ENCODE measurements at places on chromosomes 16 and 17.

DNA sequence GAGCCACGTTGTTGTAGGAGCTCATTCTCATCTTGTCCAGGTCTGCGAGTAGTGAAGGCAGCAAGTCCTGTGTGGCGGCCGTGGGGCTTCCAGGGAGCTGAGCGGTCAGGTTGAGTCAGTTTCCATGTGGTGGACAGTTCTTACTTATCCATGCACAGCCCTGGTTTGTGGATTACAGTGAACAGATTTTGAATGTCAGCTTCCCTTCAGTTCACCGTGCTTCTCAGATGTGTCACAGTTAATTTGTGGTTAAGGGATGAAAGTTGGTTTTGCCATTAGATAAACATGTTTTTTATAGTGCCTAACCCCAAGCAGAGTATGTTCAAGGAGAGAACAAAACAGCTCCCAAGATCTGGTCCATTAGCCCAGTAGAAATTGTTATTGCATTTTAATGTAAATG lies 103.1 kb downstream of the RPTOR start:
- no peak for DNase-seq

DNA sequence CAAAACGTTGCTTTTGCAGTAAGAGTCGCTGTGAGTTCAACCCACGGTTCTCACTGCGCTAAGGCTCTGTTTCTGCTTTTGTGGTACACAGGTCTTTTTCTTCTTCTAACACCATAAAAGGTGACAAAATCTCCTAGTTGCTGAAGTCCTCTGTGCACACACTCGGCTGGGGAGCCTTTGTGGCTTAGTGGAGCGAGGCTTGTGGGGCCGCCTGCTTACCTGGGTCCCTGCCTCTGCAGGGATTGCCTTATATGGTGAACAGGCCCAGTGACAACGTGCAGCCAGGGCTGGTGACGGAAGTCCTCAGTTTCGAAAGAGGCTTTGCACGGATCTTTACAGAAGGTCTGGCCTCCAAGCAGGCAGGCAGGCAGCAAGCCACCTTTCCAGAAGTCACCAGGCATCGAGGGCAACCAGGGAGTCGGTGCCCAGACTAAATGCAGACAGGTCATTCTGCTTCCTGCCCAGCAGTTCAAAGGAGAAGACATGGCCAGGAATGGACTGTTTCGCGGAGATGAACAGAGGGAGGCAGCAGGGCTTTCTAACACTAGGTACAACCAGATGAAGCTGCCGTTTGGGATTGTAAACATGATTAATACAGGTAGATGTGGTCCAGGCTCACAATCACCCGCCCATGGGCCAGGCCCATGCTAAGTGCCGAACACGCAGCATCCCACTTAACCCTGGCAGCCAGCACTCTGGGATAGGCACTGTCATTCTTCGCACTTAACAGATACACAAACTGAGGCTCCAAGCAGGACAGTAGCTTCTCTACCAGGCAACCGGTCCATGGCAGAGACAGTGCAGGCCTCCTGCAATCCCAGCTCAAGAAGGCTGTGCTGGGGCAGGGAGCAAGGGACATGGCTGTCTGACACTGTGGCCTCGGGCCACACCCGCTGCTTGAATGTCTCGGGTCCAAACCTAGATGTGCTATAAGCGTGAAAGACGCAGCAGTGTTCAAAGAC lies 10.7 kb upstream of the MEAK7 start:
- peak; percentile 18 for DNase-seq

- DNase-seq = no peak
These were observed 618.7 kb downstream of the KCNJ18 start for GRCh38 chr17:22310717-22311686.

- DNase-seq = no peak
These were observed 67.1 kb downstream of the CLEC18A start for GRCh38 chr16:70018254-70018653.

DNA sequence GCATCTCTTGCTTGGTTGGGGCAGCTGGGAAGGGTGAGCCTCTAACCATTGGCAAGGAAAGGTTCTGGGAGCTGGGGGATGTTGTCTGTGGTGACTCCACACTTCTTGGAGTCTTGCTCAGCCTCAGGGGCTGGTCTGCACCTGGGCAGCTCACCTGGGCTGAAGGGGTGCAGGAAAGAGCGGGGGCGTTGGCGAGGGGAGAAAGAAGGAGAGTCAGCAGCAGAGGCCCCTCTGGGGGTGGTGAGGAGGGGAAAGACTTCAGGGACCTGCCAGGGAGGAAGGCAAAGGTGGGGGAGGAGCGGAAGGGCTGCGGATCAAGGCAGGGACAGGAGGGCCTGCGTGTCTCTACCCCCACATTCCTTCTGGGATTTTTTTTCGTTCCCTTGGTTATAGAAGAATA lies 47.7 kb downstream of the CCDC42 start:
- DNase-seq = no peak

DNA sequence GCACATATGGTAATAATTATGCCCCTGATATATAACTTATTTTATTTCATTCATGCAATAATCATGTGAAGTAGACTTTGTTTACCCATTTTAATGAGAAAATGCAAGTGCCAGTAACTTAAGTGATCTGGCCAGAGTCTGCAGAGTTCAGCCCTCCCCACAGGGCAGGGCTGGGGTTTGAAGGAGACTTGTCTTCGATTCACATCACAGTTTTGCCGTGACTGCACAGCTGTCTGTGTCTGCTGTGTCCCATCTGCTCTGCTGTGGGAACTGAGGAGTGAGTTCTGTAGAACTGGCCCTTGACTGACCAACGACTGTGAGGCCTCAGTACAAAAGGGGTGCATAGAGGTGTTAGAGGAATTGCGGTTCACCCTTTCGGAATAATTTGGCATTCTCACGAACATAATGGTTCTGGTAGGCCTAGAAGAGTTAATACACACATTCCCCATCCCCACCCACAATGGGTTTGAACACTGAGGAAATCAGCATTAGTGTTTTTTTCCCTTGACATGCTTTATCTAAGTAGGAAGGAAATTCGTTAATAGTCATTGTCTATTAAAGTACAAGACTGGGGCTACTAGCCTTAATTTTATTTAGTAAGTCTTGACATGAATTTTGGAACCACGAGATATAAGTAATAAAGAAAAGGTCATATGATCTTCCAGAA lies 113.6 kb upstream of the MON1B start:
- DNase-seq = no peak

DNA sequence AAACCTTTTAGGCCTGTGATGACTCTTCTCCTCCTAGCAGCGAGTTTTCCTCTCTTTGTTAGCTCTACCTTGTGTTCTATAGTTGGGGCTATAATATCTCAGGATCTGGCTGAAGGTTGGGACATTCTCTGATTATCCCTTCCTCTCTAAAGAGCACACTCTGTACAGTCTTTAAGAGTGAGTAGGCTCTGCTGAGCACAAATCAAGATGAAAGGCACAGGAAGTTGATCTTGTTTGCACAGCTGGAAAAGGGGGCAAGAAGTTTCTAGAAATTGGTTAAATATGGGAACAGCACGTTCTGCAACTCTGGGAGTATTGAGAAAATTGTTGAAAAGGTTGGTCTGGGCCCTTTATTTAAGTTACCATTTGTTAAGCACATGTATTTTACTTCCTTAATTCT lies 240.9 kb downstream of the CDH11 start:
- no peak for DNase-seq

- no peak for DNase-seq
These were observed 702 bp upstream of the WNT3 start for GRCh38 chr17:46818929-46819859.

GRCh38 chr16:14548933-14549788 lies 80.9 kb downstream of the PARN start:
- no peak for DNase-seq

GRCh38 chr17:69801368-69801767 lies 273.7 kb upstream of the KCNJ16 start:
- no peak for DNase-seq

GRCh38 chr16:4832698-4833343 lies 14.3 kb downstream of the GLYR1 start:
- no peak for DNase-seq

DNA sequence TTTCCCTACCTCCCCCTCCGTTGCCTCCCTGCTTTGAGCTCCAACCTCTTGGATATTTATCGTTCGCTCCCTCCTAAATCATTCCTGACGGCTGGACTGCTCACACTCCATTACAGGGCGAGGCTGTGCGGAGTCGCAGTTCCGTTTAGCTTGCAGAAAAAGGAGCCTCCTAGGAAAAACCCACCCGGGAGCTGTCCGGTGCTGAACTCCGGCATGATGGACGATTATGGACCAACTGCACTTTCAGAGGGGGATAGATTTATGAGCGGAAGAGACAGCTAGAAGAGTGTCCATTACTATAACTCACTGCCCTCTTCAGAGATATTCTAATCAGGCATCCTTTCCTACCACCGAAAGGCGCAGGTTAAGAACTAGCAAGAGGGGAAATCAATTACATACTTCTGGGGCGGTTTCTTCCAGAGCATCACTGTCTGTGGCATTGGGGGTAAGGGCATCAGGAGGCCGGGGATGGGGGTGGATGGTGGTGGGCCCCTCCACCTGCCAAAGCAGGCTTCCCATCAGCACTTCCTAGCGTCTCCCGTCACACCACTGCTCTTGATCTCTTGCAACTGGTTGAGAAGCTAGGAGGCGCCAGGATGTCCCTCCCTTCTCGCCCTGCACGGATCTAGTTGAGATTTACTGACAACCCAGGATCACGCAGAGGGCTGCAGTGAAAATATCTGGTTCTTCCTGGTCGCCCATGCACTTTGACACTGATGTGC lies 251.2 kb downstream of the ENGASE start:
- no peak for DNase-seq

DNA sequence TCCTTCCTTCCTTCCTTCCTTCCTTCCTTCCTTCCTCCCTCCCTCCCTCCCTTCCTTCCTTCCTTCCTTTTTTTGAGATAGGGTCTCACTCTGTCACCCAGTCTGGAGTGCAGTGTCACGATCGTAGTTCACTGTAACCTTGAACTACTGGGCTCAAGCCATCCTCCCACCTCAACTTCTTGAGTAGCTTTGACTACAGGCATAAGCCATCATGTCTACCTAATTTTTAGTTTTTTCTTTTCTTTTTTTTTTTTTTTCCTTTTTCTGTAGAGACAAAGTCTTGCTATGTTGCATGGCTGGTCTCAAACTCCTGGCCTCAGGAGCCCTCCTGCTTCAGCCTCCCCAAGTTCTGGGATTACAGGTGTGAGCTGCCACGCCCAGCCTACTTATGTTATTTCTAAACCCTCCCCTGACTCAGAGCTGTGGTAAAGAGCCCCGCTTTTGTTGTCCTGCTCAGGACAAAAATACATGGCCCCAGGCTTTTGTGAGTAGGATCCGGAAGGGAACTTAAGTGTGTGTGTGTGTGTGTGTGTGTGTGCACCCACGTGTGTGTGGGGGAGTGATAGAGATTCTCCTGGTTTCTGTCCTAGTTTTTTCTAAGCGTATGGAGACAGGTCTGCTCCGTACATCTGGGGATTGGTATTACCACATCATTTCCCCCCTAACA lies 67.1 kb downstream of the PRKCB start:
- no peak for DNase-seq

GRCh38 chr16:1895949-1896675 lies 22.1 kb downstream of the HS3ST6 start:
- no peak for DNase-seq

- no peak for DNase-seq
These were observed 172.8 kb upstream of the WSCD1 start for GRCh38 chr17:5897275-5897911.
